Activated CD8-positive, alpha-beta memory T cell treated with anti-CD3 and anti-CD28 coated beads, Interleukin-2, amount 10 ng/mL, durations not matched to agents 7 days and 5 days (primary cell): ENCODE measurements at places on chromosomes 13 and 19. TPM values are rescaled to one million over a fixed set of nuclear protein-coding genes. Genes with fewer than 3 reads are reported as not detected.

- no peaks in the 10 kb centered on the region for H3K27me3 ChIP-seq
- no peak for DNase-seq
- no peak overlapping the region for H3K27ac ChIP-seq
- H3K36me3 ChIP-seq, result peaks cover 22% of the 10 kb centered on the region
These were observed 8.1 kb downstream of the SARS2 start for GRCh38 chr19:38922482-38922881.

DNA sequence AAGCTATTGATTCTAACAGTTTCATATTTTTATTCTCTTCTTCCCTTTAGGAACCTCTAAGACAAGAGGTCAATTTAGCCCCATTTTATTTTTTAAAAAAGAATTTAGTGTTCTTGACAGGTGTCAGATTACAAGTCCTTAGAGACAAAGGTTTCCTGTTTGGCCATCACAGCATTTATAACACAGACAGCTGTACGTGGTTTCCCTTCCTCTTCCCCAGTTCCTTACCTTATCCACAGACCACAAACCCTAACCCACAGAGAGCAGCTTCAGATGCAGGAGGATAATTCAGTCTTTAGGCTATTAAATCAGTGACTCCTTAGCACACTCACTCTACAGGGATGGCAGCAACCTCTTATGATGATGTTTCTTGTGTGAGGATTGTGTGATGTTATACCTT lies 1210.1 kb downstream of the DIAPH3 start:
- H3K36me3 ChIP-seq, result no peaks in the 10 kb centered on the region
- no peak for DNase-seq
- H3K4me1 ChIP-seq, result no peaks in the 10 kb centered on the region
- no peak overlapping the region for H3K4me3 ChIP-seq
- no peak overlapping the region for H3K27ac ChIP-seq

DNA sequence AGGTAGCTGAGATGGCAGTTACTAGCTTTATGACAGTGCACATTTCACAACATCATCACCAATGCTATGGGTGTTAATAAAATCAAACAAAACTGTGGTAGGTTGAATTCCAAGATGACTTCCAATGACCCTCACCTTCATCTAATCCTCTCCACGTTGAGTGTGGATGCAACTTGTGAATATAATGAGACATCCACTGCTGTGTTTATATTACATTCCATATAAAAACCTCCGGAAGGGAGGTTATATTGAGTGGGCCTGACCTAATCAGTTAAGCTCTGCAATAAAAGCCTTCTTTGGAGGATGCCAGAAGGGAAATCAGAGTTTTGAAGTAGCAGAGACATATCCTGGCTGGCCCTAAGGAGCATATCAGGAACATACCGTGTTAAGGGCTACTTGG lies 25.6 kb upstream of the CSNK1A1L start:
- no peaks in the 10 kb centered on the region for H3K4me1 ChIP-seq
- H3K27ac ChIP-seq, result no peak overlapping the region
- DNase-seq, result no peak
- H3K27me3 ChIP-seq, result no peaks in the 10 kb centered on the region
- H3K36me3 ChIP-seq, result no peaks in the 10 kb centered on the region

- no peak overlapping the region for H3K4me3 ChIP-seq
- H3K36me3 ChIP-seq, result no peaks in the 10 kb centered on the region
- no peak overlapping the region for H3K27ac ChIP-seq
These were observed 146.0 kb upstream of the GPC6 start for GRCh38 chr13:93080587-93080986.

DNA sequence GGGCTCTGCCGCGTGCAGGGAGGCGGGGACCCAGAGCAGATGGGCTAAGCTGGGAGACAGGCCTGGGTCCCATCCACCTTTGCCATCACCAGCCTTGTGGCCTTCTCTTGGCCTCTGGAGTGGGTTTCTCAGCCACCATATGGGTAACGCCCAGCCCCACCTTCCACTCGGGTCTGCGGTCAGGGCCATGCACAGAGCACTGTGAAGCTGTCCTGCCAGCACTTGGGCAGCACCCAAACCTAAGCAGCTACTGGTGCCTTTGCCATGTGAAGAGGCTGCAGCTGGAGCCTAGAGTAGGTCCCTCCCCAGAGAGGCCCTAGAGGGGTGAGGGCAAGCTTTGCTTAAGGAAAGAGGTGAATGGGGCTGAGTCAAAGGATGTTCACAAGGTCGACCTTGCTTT lies 24.1 kb upstream of the NPAS1 start:
- H3K4me1 ChIP-seq, result peaks cover 11% of the 10 kb centered on the region
- no peak overlapping the region for H3K27ac ChIP-seq
- no peaks in the 10 kb centered on the region for H3K27me3 ChIP-seq
- peaks cover 9% of the 10 kb centered on the region for H3K36me3 ChIP-seq
- no peak overlapping the region for H3K4me3 ChIP-seq

DNA sequence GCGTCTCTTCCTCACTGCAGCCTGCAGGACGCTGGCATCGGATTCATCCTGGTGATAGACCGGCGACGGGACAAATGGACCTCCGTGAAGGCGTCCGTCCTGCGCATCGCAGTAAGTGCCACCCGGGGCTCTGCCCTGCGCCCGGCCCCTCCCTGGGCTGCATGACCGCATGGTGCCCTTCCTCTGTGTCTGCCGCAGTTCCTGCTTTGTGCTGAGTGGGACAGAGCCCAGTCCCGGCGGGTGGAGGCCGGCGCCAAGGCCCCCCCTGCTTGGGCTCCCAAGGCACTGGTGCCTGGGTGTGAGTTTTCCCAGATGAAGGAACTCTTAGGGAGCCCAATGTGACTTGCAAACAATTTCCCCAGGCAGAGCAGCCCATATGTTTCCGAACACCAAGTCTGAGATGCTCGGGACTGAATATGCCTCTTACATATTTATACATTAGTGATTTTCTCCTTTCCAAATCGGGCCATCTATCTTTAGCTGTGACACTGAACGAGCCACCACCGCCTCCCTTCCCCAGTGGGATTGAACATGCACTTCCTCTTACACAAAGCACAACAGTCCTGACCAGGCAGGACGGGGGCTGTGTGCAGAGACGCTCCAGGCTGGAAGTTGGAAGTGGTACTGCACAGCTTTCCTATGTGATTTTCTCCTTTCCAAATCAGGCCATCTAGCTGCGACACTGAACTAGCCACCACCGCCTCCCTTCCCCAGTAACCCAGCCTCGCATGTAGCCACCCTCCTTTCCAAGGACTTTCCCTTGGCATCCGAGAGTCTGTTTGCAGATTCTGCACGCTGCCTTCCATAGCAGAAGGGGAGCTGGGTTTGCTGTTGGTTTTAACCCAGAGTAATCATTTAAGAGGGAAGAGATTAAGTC lies 60.1 kb upstream of the F7 start:
- H3K27me3 ChIP-seq, result no peaks in the 10 kb centered on the region
- no peaks in the 10 kb centered on the region for H3K36me3 ChIP-seq
- DNase-seq, result no peak
- no peaks in the 10 kb centered on the region for H3K4me1 ChIP-seq

- H3K4me1 ChIP-seq, result no peaks in the 10 kb centered on the region
- peak within 1 kb of the TSS; percentile 53 for H3K27ac ChIP-seq
- no peak within 1 kb of the TSS for H3K4me3 ChIP-seq
- no peak for DNase-seq
- peaks cover 14% of the 10 kb centered on the region for H3K36me3 ChIP-seq
These were observed at the start of gene SOX1 for GRCh38 chr13:112067116-112067741. SOX1 (plus strand) TSS chr13:112067149; CDS start chr13:112067659, 510 bp downstream.

- H3K27ac ChIP-seq, result no peak overlapping the region
- H3K36me3 ChIP-seq, result no peaks in the 10 kb centered on the region
- no peak overlapping the region for H3K4me3 ChIP-seq
- H3K27me3 ChIP-seq, result no peaks in the 10 kb centered on the region
These were observed 112.4 kb downstream of the SIPA1L3 start for GRCh38 chr19:38019396-38019724.

- no peaks in the 10 kb centered on the region for H3K4me1 ChIP-seq
- H3K4me3 ChIP-seq, result no peak overlapping the region
- H3K27me3 ChIP-seq, result no peaks in the 10 kb centered on the region
These were observed 45.4 kb downstream of the PEPD start for GRCh38 chr19:33476151-33476707.

DNA sequence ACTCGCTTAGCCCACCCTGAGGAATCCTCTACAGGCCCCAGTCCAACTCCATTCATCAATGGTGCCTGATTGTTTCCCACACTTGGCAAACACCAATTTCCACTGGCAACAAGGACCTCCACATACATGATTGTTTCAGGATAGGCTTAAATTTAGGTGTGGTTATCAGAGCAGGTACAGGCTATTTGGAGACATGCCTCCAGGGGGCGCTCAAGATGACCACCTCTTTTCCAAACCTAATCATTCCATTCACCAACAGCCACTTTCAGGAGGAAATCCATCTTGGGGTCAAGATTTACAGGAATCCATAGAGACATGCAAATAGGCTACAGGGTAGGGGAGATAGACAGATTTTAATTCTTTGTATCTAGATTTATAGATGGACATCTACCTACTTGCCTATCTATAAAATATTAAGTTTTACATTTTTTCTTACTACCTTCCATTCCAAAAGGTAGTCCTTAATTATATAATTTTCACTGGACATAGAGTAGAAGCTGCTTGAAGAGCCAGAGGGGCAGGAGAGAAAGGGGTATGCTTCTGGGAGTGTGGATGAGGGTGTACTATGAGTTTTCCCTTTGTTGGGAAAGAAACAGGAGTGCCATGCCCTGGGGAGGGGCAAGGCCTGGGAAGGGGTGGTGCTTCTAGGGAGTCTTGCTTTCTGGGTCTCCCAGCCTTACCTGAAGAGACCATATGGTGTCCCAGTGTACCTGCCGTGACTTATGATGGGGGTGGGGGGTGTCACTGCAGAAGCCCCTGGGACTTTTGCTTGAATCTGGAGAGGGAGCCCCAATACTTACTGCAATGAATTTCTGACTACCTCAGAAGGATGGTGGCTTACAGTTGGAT lies 14.1 kb upstream of the PCDH8 start:
- H3K4me1 ChIP-seq, result peaks cover 3% of the 10 kb centered on the region
- no peak overlapping the region for H3K4me3 ChIP-seq
- peaks cover 5% of the 10 kb centered on the region for H3K27me3 ChIP-seq
- no peaks in the 10 kb centered on the region for H3K36me3 ChIP-seq

DNA sequence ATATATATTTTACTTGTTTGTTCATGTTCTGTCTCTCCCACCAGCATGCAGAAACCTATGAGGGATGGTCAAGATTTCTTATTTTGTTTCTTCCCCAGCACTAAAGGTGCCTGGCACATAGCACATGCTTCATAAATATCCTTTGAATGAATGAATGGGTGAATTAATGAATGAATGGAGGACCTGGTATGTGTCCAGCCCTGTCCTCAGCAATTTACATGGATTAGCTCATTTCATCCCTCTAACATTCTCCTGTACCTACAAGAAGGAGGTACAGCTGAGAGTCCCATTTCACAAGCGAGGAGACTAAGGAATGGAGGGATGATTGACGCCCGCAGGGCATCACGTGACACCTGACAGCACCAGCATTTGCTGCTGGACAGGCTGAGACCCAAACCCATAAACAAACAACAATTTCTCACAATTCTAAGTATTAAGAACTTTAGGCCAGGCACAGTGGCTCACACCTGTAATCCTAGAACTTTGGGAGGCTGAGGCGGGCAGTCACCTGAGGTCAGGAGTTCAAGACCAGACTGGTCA lies 6.8 kb upstream of the BCAT2 start:
- H3K27me3 ChIP-seq, result no peaks in the 10 kb centered on the region
- H3K4me3 ChIP-seq, result no peak overlapping the region
- no peak overlapping the region for H3K27ac ChIP-seq
- peaks cover 4% of the 10 kb centered on the region for H3K4me1 ChIP-seq
- DNase-seq, result no peak
- no peaks in the 10 kb centered on the region for H3K36me3 ChIP-seq

- H3K4me1 ChIP-seq, result peaks cover 6% of the 10 kb centered on the region
- H3K27ac ChIP-seq, result peak overlapping the region; percentile 97
- H3K27me3 ChIP-seq, result no peaks in the 10 kb centered on the region
- H3K4me3 ChIP-seq, result peak overlapping the region; percentile 84
These were observed 57.8 kb downstream of the IER2 start for GRCh38 chr19:13207846-13208671.

GRCh38 chr19:51690454-51691073 lies 2.6 kb upstream of the SPACA6 start:
- H3K36me3 ChIP-seq, result no peaks in the 10 kb centered on the region
- H3K4me3 ChIP-seq, result peak overlapping the region; percentile 63
- no peak overlapping the region for H3K27ac ChIP-seq
- peaks cover 3% of the 10 kb centered on the region for H3K4me1 ChIP-seq
- peak; percentile 68 for DNase-seq
- peaks cover 19% of the 10 kb centered on the region for H3K27me3 ChIP-seq

- peak overlapping the region; percentile 96 for H3K27ac ChIP-seq
- H3K36me3 ChIP-seq, result peaks cover 10% of the 10 kb centered on the region
- H3K27me3 ChIP-seq, result no peaks in the 10 kb centered on the region
- DNase-seq, result peak; percentile 96
- peaks cover 54% of the 10 kb centered on the region for H3K4me1 ChIP-seq
- peak overlapping the region; percentile 94 for H3K4me3 ChIP-seq
These were observed 2.0 kb downstream of the COQ8B start for GRCh38 chr19:40714441-40715299.

- H3K4me1 ChIP-seq, result no peaks in the 10 kb centered on the region
- no peak overlapping the region for H3K4me3 ChIP-seq
- H3K36me3 ChIP-seq, result no peaks in the 10 kb centered on the region
- no peak for DNase-seq
- no peaks in the 10 kb centered on the region for H3K27me3 ChIP-seq
These were observed 116.1 kb downstream of the UQCRFS1 start for GRCh38 chr19:29096896-29097295.

GRCh38 chr19:56367829-56368711 lies 25.3 kb downstream of the ZNF582 start:
- peak overlapping the region; percentile 82 for H3K27ac ChIP-seq
- DNase-seq, result peak; percentile 89
- no peaks in the 10 kb centered on the region for H3K27me3 ChIP-seq
- peaks cover 38% of the 10 kb centered on the region for H3K36me3 ChIP-seq

- H3K27me3 ChIP-seq, result no peaks in the 10 kb centered on the region
- H3K4me3 ChIP-seq, result no peak overlapping the region
- H3K4me1 ChIP-seq, result no peaks in the 10 kb centered on the region
- H3K36me3 ChIP-seq, result no peaks in the 10 kb centered on the region
- no peak for DNase-seq
- no peak overlapping the region for H3K27ac ChIP-seq
These were observed 1074.3 kb upstream of the PCDH9 start for GRCh38 chr13:68304286-68304893.

- H3K4me3 ChIP-seq, result no peak overlapping the region
- DNase-seq, result peak; percentile 57
- no peaks in the 10 kb centered on the region for H3K27me3 ChIP-seq
These were observed 316.9 kb downstream of the FGF9 start for GRCh38 chr13:21987793-21988192.

The NCAN gene
- total RNA-seq, result not detected

The SPTBN4 gene
- total RNA-seq, result 0.30 TPM

The TPTE2 gene
- total RNA-seq, result not detected

The CEACAM7 gene
- not detected for total RNA-seq

The KCNN4 gene
- total RNA-seq, result 43.9 TPM

The NFKBIB gene
- total RNA-seq, result 65.7 TPM

The C13orf42 gene
- total RNA-seq, result not detected

The NKPD1 gene
- total RNA-seq, result 0.14 TPM

The OSCAR gene
- 0.44 TPM for total RNA-seq

The EMP3 gene
- total RNA-seq, result 291 TPM

The MBD3L2 gene
- total RNA-seq, result not detected

The UCHL3 gene
- total RNA-seq, result 31.1 TPM
